ENCODE measurements at places on chromosomes 1 and 21. TPM values are rescaled to one million over a fixed set of nuclear protein-coding genes. Genes with fewer than 3 reads are reported as not detected.

CLCA4 gene
- not detected for total RNA-seq

ERVH48-1 gene
- total RNA-seq: not detected

KRTAP7-1 gene
- total RNA-seq: not detected

FMN2 gene
- 0.43 TPM for total RNA-seq

CLDN14 gene
- total RNA-seq: 5.1 TPM

HUNK gene
- 2.8 TPM for total RNA-seq

AGT gene
- total RNA-seq: 0.07 TPM

DNA sequence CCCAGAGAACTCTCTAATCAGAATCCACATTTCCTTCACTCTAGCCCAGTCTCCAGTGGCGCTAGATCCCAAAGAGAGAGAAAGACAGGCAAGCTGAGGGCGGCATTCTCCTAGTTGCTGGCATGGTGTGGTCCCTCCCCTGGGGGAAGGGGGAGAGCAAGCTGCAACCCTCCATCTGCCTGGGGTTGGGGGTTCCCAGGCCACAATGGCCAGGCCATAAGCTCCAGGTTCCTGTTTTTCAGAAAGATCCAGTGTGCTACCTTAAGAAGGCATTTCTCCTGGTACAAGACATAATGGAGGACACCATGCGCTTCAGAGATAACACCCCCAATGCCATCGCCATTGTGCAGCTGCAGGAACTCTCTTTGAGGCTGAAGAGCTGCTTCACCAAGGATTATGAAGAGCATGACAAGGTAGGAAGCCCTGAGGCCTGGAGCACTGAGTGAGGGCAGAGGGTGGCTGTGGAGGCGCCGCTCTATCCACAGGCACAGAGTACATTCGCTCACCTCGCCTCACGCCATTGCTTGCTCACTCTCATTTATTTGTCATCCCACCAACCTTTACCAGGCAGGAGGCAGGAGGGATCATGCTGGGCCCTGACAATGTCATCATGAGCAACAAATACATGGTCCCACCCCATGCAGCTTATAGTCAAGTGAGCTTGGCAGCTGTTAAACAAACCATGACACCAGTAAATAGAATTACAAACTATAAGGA is 6.6 kb downstream of the CSF1 start:
- DNase-seq: no peak

GRCh38 chr1:49864581-49864980 is 159.2 kb downstream of the AGBL4 start:
- no peak for DNase-seq

DNA sequence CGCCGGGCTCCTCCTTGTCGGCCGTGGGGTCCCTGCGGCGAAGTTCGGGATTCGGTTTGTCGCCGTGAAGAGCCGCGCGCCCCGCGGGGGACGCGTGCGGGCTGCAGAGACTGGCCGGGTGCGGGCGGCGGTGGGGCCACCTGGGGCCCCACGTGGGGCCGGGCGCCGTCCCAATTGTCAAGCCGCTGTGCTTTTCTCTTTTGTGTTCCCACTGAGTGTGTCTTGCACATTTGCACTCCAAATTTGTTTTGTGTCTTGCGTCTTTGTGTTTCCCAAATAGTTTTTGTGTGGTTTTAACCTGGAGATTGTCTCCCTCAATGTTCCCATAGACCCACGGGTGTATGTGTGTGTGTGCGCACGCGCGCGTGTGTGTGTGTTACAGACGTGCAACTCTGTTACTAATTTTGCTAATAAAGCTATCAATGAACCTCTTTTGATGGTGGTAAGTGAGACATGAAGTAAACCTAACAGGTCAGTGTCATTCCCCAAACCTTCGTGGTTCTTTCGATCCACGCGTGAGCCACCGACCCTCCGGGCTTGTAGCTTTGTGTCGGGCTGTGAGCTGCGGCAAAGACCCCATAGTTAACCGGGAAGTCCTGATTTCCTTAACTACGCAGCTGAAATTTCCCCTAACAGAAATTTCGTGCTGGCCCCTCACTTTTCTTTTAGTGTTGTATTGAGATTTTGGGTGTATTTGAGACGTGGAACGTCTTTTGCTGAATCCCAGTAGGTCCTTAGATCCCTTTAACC is 708 bp downstream of the PRDM2 start:
- no peak for DNase-seq

- no peak for DNase-seq
Observed at GRCh38 chr1:28127617-28128257, 39.3 kb upstream of the EYA3 start.

DNA sequence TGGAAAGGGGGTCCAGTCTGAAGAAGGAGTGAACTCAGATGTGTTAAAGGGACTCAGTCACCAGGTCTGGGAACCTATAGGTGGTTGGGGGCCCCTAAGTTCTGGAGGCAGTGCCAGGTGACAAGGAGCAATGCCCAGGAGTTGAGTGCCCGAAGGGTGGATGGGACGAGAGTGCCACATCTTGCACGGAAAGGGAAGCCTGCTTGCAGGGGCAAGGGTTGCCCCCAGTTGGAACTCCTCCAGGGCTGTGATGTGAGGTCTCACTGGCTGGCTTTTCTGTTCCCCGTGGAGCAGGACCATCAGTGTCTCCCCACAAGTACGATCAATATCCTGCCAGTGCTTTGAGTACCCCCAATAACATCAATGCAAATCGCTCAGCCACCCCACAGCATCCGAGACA is 107.3 kb downstream of the TOMM20 start:
- DNase-seq: no peak

GRCh38 chr1:167864392-167865032 is 49.4 kb downstream of the ADCY10 start:
- DNase-seq: no peak

GRCh38 chr1:63668298-63668697 is 75.1 kb downstream of the PGM1 start:
- peak; percentile 56 for DNase-seq

DNA sequence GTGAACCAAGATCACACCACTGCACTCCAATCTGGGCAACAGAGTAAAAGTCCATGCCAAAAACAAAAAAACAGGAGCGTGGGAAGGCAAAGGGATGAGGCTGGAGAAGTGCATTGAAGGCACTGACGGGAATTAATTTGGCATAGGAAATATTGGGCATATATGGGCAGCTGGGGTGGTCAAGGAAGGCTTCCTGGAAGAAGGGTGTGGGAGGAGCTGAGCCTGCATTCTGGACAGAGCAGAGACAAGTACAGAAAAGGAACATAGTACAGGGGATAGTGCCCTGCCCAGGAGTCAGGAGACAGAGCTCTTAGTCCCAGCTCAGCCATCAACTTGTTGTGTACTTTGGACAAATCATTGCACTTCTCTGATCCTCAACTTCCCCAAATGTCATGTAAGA is 11.7 kb downstream of the SDC3 start:
- DNase-seq: no peak
